ENCODE measurements at places on chromosomes 3 and 15.

DNA sequence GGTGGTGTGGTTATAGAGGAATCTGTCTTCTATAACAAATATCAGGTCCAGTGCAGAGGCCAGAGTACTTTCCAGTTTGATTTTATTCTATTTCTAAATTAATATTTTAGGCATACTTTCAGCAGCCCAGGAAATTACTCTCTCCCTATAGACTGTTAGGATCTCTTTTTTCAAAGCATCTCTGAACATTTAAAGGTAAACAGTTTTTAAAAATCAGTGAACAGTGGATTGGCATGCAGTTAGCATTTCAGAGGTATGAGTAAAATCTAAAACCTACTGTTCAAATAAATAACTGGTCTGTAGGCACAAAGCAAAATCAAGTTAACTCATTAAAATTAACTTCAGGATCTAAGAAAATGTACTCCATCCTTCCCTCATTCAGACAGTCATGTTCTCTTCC, 3.0 kb downstream of the ZBED2 start:
- DNase-seq: peak; percentile 50

GRCh38 chr3:186432189-186432588, 70.2 kb upstream of the DGKG start:
- peak; percentile 83 for DNase-seq

- DNase-seq: peak; percentile 80
Observed at GRCh38 chr3:155664925-155665695, 79.8 kb downstream of the PLCH1 start.

- DNase-seq: peak; percentile 86
Observed at GRCh38 chr15:69388260-69388705, 25.9 kb upstream of the KIF23 start.

GRCh38 chr3:10460951-10461545, 44.3 kb downstream of the ATP2B2 start:
- no peak for DNase-seq

DNA sequence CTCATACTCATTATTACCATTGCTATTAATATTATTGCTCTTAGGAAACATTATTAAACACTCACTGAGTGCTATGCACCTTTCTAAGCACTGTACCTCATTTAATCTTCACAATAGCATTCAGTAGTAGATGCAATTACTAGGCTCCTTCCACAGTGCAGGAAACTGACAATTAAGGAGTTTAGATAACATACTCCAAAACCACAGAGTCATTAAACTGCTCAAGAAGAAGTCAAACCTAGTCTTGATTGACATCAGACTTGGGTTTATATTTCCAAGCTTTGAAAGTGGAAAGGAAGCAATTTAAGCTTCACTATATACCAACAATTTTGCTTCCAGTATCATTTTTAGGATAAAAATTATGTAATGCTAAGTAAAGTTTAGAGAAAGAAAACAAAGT, 490.1 kb upstream of the ARRDC4 start:
- no peak for DNase-seq

- DNase-seq: no peak
Observed at GRCh38 chr3:23760325-23760724, 45.4 kb upstream of the UBE2E1 start.

- no peak for DNase-seq
Observed at GRCh38 chr3:40124918-40125317, 184.6 kb upstream of the EIF1B start.

DNA sequence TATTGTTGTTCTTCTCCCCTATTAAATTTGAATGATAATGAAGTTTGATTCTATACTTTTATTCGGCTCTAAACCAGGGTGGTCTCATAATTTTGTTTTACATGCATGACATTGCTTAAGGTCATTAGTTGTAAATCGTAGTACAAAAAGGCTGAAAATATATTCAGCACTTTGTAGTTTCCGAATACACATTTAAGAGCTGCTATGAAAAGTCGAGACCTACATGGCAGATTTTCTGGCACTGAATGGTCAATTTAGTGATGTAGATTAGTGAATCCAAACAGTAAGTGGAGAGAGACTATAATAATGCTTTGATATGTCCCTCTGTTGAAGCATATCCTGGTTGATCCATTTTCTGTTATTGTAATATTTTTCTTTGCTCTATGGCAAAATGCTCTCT, 254.0 kb upstream of the SOX2 start:
- DNase-seq: no peak

DNA sequence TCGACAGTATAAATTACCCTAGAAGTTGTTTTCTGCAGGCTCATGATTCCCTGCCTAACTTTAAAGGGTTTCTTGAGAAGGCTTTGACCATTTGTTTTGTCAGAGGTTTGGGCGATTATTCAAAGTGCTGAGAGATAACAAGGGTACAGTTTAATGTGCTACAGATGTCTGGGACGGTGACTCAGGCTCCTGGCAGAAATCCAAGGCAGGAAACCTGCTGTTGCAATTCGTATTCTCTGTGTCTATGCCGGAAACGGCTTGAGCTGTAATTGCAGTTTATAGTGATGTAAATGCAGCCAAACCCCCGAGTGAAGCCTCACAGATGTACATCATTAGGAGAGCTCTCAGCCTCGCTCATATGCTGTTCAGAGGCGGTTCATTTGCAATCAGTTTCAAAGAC, 65.6 kb downstream of the SYNPR start:
- peak; percentile 98 for DNase-seq

DNA sequence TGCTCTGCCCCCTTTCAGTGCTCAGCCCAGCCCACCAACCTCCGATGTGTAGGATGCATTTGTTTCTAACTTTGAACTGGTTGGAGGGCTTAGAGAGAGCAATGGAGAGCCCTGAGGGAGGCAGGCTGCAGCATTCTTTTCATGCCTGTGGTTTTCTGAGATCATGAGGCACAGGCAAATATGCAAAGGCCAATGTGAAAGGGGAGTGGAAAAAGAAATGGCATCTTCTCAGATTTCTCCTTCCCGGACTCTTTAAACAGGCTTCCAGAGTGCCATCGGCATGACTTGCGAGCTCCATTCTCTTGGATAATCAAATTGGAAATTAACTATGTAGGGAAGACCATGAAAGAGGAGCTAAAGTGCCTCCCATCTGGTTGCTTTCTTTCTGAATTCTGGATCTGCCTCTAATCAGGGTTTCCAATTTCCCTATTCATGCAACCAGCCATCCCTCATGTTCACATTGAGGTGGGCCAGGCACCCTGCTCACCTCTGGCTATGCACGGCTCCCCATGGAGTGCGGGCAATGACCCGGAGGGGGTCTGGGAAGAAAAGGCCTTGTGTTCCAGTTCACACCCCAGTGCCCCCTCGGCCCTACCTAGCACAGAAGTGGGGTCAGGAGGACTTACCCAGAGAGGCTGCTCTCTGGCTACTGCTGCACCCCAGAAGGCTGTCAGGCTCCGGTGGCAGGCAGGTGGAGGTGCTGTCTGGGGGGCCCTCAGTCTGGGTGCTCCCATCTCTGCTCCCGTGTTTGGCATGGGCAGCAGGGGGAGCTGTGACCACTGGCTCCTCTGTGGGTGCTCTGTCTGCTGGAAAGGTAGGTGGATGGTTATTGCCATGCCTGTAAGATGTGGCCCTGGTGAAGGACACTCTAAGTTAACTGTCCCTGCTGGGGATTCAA, 16.1 kb downstream of the AMOTL2 start:
- DNase-seq: peak; percentile 100

- DNase-seq: peak; percentile 81
Observed at GRCh38 chr3:50333744-50334328, 5.8 kb upstream of the TUSC2 start.

DNA sequence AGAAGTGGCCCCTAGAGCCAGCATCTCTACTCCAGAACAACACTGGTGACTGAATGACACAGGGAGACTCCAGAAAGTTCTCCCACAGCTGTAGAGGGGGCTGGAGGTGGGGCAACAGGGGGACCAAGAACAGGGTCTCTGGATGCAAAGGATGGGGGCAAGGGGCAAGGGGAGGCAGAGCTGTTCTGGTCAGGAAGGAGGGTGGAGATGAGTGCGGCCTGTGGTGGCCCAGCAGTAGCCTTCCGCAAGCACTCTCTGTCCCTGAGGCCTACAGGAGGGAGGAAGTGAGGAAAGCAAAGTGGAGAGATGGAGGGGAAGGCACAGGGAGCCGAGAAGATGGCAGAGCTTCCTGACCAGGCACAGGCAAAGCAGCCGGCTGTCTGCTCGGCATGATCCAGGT, 56.5 kb downstream of the HOMER2 start:
- no peak for DNase-seq

DNA sequence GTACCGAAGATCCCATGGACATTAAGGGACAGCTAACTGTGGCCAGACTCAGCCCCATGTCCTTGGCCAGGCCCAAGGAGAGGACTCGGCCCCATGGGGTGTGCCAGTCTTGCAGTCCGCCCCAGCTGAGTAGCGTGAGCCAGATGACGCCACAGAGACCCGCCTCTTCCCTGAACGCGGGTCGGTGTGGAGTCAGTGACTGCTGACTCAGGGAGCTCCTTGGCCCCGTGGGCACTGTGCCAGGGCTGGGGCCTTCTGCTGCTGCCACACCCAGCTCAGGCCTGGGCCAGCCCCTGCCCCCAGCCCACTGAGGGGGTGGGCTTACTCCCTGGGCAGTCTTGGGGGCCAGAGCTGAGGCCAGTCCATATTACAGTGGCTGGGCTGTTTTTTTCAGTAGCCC, 52.8 kb downstream of the PLXNA1 start:
- DNase-seq: peak; percentile 67

DNA sequence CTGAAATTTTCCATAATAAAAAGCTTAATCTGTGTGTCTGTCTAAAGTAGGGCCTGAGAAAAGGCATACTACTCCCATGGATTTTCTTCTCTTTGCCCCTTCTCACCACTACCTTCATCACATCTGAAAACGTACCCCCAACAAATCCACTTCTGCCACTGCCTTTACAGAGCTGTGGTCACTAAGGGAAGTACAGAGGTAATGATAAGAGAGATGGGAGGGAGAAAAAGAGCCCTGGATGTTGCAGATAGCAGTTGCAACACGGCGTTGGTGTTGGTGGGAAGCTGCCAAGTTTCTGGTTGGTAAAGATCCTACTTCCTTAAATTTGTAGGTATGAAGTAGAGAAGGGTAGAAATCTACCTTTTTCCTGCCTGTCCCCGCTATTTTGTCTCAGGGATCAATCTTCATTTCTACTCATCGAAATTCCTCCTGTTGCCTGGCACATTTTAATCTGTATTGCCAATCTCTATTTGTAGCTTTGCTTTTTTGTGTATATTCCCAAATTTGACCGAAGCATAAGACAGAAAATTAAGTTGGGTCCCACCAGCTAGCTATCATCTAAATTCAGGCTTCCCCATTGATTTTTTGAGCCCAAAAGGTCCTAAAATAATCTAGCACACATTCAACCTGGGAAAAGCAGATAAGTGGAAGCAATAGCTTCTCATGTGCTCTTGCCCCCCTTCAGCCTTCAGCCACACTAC, 102.9 kb downstream of the TFDP2 start:
- DNase-seq: no peak

DNA sequence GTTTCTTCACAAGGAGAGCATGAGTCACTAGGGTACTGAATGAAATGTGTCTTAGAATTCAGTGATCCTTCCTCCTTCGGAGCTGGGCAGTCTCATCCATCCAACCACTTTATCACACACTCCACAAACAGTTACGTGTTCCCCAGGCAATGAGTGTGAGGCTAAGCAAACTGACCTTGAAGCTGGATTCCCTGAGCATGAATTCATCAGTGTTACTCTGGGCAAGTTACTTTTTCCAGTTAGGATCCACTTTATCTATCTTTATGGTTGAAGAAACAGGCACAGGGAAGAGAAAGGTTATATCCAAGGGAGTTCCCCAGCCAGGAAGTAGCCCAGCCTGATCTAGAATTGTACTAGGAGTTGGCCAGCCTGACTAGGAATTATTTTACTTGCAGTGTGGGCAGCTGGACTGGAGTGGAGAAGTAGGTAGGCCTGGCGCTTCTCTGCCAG, 17.1 kb upstream of the GCNT3 start:
- peak; percentile 58 for DNase-seq

DNA sequence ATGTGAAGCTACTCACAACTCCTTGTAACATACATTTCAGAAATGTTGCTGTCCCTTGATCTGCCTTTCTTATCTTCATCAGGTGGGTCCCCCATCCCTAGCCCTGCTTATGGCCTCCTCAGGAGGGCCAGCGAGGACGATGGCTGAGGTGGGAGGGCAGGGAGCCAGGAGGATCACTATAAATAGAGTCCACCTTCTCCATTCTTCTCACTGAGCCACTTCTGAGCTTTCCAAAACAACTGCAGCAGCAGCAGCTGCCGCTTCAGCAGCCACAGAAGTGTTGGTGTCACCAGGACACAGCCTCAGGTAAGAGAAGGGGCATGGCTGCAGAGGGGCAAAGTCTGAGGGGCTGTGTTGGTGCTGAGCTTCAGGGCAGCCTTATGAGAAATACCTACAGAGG, 53.5 kb downstream of the ANAPC13 start:
- DNase-seq: no peak

- DNase-seq: no peak
Observed at GRCh38 chr15:69562116-69562515, 109.5 kb downstream of the RPLP1 start.

DNA sequence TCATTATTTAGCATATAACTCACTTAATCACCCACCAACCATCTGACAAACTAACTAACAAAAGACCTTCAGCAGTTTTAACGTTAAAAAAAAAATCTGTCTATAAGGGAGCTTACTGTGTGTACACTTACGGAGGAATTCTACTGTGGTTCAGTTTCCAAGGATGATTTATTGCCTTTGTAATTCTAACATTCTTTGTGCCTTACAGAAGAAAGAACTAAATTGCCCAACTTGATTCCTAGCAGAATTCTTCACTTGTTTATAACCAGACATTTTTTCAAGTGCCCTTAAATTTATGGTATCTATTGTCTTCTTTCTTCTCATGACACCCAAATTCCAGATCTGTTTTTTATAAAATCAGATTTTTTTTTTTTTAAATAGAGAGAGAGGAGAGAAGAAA, 119.7 kb upstream of the IGSF10 start:
- peak; percentile 77 for DNase-seq

- no peak for DNase-seq
Observed at GRCh38 chr15:36239509-36239908, 339.9 kb upstream of the CDIN1 start.

DNA sequence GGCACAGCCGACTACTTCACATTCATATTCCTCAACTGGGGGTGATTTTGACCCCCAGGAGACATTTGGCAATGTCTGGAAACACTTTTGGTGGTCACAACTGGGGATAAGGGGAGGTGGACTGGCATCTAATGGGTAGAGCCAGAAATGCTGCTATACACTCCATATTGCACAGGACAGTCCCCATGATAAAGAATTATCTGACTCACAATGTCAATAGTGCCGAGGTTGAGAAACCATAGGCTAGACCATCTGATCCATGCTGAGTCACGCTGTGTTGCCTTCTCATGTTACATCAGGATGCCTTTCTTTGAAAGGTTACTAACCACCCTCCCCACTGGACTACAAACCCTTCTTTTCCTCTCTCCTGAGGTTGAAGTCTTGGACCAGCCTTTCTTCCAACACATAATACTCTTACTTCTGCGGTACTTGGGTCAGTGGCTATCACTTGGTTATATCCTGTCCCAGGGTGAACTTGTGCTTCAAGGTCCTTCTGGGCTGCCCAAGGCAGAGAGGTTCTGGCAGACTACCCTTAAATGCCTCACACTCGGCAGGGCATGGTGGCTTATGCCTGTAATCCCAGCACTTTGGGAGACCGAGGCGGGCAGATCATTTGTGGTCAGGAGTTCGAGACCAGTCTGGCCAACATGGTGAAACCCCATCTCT, 68.8 kb downstream of the CTNNB1 start:
- peak; percentile 97 for DNase-seq

GRCh38 chr3:37279236-37279635, 104.9 kb upstream of the LRRFIP2 start:
- DNase-seq: peak; percentile 32

- peak; percentile 79 for DNase-seq
Observed at GRCh38 chr3:184154885-184155643, at the start of gene DVL3. Gene DVL3, plus strand, starts transcription at chr3:184155377. Its CDS starts 259 bp downstream, at chr3:184155636.

- DNase-seq: peak; percentile 70
Observed at GRCh38 chr3:127786353-127787070, 35.8 kb downstream of the MGLL start.

GRCh38 chr3:125002414-125003368, 53.1 kb downstream of the HEG1 start:
- DNase-seq: no peak
